SJSA1 (cell line): ENCODE measurements at places on chromosomes 12 and 14. TPM values are rescaled to one million over a fixed set of nuclear protein-coding genes. Genes with fewer than 3 reads are reported as not detected.

GRCh38 chr12:78392918-78393317, 471.7 kb upstream of the SYT1 start:
- DNase-seq, result no peak

DNA sequence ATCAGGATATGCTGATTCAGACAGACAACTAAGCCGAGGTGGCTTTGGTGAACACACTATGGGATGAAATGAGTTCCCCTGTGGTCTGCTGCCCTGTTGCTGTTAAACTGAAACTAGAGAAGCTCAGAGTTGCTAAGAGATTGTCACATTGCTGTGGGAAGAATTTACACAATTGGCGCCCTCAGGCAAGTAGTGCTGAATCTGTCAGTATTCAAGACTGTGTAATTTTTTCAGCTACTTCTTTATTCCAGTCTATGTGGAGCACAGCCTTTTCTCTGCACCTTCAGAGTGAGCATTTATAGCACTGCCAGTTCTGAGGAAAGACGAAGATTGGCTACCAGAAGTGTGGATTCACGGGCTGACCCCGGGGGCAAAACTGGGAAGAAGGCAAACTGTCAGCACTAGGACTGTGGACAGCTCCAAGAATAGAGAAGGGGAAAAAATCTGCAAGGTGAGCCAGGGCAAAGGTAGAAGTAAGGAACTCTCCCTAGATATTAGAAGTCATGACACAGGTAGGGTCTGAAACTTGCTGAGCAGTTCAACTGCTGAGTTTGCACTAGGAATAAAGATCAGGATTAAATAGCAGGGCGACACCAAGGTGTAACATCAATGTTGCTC, 218.8 kb upstream of the TMPO start:
- no peak for DNase-seq

DNA sequence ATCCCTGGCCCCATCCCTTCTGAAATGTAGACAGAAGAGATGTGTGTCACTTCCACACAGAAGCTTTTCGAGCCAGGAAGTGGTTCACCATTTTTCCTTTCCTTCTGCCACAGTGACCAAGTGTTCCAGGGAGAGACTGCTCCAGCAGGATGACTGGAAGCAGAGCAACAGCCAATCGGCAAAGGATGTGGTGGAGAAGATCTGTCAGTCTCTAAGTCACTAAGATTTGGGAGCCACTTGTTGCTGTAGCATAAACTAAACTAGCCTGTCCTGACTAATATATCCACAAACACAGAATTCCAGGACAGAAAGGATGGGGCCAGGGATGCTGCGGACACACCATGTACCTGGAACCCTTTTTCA, 42.9 kb downstream of the DUSP6 start:
- DNase-seq, result no peak

DNA sequence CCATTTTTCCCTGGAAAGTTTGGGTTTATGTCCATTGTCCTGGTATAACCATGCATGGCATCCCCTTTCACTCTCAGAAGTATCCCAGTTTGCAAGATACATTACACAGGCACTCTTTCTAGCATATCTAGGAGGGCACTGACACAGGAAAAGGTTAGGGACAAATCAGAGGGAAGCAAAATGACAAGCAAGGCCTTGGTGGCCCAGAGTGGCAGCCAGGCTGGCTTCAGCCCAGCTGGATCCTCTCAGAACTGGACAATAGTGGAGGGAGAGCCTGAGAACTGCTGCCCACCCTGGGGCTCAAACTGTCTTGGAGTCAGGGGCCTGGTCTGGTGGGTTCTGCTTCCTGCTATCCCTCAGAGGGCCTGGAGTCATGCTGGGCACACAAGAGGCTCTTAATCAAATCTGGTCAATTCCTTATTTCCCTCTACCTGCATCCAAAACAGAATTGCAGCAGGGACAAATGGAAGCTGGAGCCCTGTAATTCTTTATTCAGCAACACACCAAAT, 2.6 kb downstream of the VDR start:
- DNase-seq, result no peak

GRCh38 chr12:90991952-90992465, 12.8 kb downstream of the EPYC start:
- DNase-seq, result peak; percentile 79

GRCh38 chr14:96233661-96234060, 22.3 kb upstream of the BDKRB1 start:
- no peak for DNase-seq

GRCh38 chr12:103728323-103728722, 112.7 kb downstream of the NT5DC3 start:
- no peak for DNase-seq

DNA sequence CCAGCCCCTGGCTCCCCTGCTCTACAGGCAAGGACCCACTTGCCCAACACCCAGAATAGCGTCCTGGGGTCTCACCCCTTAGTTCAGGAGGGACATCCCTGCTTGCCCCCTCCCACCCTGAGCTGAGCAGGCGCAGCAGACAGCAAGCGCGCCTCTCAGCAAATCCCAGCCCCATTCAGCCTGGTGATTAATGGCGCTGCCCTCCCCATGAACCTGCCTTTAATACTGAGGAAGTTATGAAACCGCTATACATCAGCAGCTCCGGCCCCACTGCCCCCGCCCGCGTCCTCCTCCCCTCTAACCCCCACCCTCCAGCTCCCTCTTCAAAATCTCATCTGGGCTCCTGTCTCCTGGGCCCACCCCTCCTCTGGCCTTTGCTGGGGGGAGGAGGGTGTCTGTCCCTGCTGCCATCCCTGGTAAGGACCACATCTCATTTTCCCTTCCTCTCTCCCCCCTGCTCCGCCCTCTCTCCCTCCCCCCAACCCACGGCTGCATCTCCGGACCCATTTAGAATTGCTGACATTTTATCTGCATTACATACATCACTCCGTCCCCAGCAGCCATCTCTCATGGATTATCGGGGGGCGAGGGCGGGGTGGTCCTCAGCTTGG, 7.1 kb upstream of the SMUG1 start:
- DNase-seq, result no peak

DNA sequence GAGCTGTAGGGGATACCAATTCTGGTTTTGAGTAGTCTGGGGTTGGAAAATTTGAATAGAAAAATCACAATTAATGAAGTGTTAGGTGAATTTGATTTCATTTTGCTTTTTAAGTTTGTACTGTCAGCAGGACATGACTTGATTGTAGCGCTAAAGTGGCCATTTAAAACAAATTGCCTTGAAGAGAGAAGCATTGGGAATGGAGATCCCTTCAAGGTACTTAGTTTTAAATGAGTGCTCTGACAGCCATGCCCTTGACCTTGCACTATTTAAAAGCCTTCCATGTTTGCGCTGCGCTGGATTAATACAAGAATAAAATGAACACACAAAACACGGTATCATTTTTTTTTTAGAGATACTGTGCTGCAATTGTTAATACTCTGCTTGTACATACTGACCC, 345.9 kb downstream of the NAV3 start:
- DNase-seq, result no peak

GRCh38 chr14:93430315-93431035, at the start of gene UNC79:
Gene UNC79 (plus strand): TSS chr14:93430939. CDS start chr14:93431030, 91 bp downstream.
- no peak for DNase-seq

- no peak for DNase-seq
Observed at GRCh38 chr12:91384366-91384765, 201.7 kb upstream of the DCN start.

DNA sequence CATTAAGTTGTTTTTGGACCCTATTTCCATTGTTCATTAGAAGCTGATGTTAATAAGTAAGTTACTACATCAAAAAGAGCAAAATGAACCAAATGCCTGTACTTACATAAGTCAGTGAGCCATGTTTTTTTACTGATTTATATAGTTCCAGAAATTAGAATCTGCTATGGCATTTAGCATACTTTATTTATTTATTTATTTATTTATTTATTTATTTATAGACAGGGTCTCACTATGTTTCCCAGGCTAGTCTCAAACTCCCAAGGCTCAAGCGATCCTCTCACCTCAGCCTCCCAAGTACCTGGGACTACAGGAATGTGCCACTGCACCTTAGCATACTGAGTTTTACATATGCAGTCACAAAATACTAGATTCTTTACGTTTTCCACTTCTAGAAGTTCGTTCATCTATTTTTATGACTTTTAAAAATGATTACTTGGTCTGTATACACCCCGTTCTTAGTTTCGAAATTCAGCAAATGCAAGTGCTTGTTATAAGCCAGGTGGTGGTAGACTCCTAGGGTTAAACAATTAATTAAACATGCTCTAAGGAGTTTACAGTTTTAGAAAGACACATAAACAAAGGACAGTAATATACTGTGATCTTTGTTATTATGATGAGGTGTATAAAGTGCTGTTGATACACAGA, 69.8 kb downstream of the SCFD1 start:
- DNase-seq, result no peak

GRCh38 chr12:53014709-53015108, 8.5 kb downstream of the EIF4B start:
- no peak for DNase-seq

GNG2 gene
- total RNA-seq, result 13.1 and 23.2 TPM in 2 replicates

PLEKHG7 gene
- total RNA-seq, result not detected in 2 replicates

TSPAN11 gene
- total RNA-seq, result 2.2 and 2.7 TPM in 2 replicates

L3HYPDH gene
- total RNA-seq, result 58.6 and 65.9 TPM in 2 replicates

MYBPC1 gene
- 0.47 TPM in 1 of 2 replicates, not detected in the other for total RNA-seq

KCNJ8 gene
- total RNA-seq, result not detected in 2 replicates

KLRB1 gene
- total RNA-seq, result not detected in 2 replicates

CD69 gene
- total RNA-seq, result 0.13 and 0.25 TPM in 2 replicates

APOLD1 gene
- total RNA-seq, result 6.5 and 10.6 TPM in 2 replicates

WSB2 gene
- total RNA-seq, result 160 and 164 TPM in 2 replicates
